Activated CD4-positive, CD25-positive, alpha-beta regulatory T cell (primary cell): ENCODE measurements at places on chromosomes 16 and 17.

DNA sequence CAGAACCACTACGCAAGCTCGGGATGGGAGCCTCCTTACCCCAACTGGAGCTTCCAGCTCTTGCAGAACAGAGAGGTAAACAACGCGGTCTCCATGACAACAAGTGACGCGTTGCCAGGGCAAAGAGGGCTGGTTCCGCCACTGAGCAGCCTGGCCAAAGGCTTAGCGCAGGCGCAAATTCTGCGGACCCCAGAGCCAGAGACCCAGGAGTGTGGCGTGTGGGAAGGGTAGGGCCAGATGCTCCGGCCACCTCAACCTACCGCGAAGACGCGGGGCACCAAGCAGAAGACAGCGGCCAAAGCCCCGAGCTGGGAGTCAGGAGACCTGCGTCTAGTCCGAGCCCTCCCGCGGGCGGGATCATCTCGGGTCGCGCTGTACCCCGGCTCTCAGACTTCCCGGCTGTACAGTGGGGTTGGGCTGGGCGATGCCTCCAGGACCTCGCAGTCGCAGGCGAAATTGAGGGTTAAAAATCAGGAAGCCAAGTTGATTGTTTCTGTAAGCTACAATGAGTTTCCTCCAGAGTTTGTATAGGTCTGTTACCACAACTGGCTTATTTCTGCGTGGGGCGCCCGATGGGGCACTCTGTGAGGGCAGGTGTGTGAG, at the start of gene TEKT1:
TEKT1 (minus strand) TSS at position 69 of the 603 bp plus-strand sequence. CDS start 1,353 bp downstream, outside the sequence.
- peak; percentile 35 for DNase-seq

- DNase-seq = no peak
Observed at GRCh38 chr17:47299239-47299910, 24.4 kb upstream of the EFCAB13 start.

- no peak for DNase-seq
Observed at GRCh38 chr16:67248073-67248400, 742 bp upstream of the SLC9A5 start.

- no peak for DNase-seq
Observed at GRCh38 chr16:27096375-27096774, 29.6 kb downstream of the C16orf82 start.

DNA sequence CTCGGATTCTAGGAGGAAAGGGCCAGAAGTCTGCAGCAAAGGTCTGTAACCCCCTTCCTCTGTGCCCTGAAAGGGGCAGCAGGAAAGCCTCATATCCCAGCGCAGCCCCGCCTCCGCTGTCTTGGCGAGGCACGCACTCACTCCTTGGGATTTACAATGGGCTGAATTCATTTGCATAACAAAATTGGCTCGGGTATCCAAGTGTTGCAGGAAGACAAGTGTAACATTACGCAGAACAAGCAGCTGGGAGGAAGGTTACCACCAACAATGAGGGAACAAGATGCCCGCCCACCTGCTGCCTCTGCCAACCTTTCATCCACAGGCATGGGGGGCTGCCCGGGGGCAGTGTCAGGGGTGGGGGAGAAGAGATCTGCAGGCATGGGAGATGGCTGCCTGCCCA, 130.4 kb downstream of the MRM1 start:
- no peak for DNase-seq

DNA sequence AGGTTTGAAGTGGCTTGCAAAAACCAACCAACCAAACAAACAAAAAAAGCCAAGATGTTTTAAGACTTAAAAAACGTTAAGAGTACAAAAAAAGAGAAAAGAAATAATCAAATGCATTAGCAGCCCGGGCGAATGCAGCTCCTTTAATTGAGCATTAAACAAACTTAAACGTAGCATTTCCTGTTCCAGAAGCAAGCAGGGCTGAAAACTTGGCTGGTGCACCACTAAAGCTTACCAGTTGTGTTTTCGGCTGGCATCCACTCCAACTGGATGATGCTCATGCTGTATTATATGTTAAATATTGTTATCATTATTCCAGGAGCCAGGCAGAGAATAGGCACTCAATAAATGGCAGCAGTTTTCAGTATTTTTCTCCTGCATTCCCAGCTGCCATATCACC, 45.1 kb downstream of the IRX6 start:
- DNase-seq = no peak

DNA sequence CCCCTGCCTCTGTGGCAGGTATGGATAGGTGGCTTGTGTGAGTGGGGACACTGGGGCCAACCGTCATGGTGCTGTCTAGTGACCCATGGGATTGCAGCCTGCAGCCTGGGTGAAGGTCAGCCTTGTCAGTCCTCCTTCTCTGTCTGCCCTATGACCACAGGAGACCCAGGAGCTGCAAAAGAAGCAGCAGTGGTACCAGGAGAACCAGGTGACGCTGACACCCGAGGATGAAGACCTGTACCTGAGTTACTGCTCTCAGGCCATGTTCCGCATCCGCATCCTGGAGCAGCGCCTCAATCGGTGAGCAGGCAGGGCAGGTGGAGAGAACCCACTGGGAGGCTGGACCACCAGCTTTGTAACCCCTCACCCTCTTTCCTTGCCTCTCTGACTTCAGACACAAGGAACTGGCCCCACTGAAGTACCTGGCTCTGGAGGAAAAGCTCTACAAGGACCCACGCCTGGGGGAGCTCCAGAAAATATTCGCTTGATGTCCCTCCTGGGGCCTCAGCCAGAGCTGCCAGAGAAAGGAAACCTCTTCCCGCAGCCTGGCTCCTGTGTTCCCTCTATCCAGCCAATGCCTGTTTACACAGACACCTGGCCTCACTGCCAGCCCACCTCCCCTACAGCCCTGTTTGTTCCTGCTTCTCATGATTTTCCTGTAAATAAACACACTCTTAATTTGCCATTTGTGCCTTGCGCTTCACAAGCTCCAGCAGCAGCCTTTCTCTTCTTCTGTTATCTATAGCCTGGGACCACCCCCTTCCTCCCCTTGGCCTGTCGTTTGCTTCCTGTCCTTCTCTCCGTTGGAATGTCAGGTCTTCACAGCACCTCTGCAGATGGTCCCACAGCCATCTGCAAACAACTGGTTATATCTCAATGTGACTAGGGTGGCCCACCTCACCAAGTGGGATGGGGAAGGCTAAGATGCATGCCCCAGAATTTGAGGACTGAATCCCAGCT, 4.5 kb upstream of the KATNB1 start:
- no peak for DNase-seq

DNA sequence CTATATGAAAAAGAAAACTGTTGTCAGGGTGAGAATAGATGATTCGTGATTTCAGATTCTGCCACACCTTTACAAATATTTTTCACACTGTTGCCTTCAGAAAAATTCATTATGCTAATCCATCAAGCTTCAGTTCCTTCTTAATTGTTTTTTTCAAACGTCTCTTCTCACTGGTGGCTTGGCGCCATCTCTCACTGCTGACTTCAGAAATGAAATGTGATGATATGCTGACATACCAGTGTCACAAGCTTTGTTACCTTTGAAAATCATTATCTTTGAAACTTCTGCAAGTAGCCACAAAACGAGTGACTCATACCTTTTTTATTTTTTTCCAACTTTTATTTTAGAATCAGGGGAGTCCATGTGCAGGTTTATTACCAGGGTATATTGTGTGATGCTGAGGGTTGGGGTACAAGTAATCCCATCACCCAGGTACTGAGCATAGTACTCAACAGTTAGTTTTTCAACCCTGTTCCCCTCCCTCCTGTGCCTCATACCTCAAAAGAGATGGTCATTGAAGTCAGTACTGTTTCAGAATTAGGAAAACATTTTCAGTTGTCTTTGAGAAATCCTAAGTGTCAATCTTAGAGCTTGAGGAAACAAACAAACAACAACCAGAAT, 14.0 kb upstream of the KRT222 start:
- DNase-seq = no peak

DNA sequence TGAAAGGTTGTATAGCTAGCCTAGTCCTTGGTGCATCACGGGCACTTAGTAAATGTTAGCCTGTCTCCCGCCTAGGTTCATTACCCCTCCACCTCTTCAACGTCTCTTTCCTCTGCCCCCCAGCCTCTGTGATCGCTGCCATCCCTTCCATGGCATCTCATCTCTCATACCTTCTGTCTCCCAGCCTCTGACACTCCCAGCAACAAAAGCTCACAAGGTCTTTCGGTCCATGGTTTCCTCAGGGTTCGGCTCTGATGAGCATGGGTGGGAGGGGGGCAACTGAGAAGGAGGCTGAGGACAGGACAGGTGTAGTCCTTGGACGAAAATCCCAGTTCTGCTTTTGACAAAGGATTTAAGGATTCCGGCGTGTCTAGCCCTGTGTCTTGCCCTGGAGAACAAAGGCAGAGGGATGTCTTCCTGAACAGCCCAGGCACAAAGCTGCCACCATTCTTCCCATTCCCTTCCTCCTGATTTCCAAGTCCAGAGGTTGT, 16.7 kb downstream of the CCR7 start:
- DNase-seq = no peak

- no peak for DNase-seq
Observed at GRCh38 chr16:28108590-28109247, 45.2 kb upstream of the GSG1L start.

DNA sequence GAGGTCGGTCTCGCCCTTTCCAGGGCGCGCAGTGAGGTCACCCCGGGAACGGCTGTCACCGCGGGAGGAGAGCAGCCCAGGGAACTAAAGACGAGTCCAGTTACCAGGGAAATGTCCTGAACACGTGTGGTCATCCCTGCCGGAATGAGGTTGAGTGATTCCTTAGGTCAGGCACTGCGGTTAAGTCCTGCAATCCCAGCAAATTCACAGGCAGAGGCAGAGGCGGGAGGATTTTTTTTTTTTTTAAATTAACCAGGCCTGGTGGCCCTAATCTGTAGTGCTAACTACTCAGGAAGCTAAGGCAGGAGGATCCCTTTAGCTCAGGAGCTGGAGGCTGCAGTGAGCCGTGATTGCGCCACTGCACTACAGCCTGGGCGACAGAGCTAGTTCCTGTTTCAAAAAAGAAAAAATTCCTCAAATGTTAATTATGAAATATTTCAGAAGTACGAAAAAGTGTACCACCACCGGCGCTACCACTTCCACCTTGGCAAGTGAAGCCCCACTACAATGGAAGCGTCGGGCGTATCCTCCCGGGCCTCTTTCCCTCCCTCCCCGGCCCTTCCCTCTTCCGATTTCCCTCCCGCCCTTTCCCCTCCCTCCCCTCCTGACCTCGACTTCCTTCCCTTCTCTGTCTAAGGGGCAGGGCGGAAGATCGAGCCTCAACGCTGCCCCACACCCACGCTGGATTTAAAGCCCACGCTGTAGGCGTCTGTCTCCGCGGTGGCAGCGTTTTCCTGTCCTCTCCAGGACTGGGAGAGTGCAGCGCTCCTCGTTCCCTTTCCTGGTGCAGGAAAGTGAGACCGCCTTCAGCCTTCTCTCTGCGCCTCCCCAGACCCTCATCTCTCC, 27.3 kb downstream of the SLFN11 start:
- no peak for DNase-seq

DNA sequence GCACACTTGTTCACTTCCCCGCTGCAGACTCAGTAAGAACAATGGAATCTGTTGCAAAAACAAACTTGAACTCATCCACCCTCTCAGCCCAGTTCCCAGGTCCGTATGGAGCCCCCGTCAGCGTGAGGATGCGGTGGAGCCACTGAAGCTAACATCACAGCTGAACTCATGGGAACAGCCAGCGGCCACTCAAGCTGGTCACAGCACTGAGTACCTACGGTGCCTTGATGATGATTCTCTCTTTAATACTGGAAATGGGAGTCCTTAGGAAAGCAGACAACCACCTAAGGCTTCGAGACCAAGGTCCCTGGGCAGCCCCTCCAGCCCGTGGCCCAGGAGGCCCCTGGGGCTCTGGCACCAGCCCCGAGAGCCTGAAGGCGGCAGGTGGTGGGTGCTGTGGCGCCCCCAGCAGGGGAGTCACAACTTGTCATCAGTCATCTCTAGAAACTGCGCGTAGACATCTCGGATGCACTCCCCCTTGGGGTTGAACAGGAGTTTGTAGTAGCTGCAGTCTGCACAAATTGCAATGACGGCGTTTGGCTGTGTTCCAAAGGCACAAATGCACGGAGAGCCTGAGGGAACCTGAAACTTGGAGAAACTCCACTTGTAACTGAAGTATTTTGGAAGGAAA, 31.0 kb upstream of the RHOT1 start:
- no peak for DNase-seq

DNA sequence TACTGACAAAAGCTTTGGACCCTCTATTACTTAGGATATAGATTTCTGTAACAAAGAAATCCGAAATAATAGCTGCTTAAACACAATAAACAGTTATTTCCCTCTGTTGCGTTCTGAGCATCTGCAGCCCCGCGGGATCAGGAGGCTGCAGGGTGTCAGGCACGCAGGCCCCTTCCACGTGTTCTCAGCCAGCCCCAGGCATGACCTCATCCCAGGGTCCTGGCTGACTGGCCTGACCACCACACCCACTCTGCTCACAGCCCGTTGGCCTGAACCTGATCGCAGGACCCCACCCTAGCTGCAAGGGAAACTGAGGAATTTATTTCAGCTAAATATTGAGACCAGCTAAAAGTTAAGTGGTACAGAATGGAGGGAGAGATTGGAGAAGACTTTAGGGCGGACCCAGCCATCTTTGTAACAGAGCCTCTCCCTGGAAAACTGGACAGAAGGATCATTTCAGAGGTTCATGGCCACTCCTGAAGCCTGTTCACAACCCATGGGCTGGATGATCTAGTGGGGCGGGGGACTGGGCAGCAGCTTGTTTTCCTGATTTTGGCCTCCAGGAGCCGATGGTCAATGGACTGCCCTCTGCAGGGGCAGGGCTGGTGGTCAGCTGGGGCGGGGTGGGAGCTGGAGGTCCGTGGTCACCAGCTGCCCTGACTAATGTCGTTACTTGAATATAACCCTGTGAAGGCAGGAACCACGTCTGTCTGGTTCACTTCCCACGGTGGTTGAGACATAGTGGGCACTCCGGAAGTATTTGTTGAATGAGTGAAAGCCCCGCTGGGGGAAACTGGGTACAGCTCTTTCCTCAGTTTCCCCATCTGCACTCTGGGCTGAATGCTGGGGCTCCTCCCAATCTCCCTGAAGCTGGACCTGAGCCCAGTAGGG, 10.9 kb downstream of the CETP start:
- no peak for DNase-seq

- DNase-seq = no peak
Observed at GRCh38 chr16:50857881-50858280, 116.0 kb downstream of the CYLD start.

DNA sequence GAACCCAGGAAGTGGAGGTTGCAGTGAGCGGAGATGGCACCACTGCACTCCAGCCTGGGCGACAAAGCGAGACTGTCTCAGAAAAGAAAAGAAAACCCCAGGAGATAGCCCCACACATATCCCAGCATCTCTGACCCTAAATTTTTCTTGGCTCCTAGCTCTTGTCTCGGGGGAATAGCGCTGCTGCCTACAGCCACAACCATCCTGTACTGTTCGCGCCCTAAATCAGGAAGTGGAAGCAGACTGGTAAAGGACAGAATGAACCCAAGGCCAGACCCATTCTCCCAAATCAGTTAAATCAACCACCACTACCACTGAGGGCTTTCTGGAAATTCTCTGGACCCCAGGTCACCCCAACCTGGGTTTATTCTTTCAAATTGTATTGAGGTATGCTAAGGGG, 1.7 kb downstream of the CTDNEP1 start:
- no peak for DNase-seq

- no peak for DNase-seq
Observed at GRCh38 chr17:74903671-74904070, 10.2 kb upstream of the FADS6 start.

GRCh38 chr16:19842426-19843157, 42.1 kb downstream of the GPRC5B start:
- DNase-seq = no peak

GRCh38 chr17:75630071-75630917, 2.9 kb upstream of the SMIM5 start:
- no peak for DNase-seq
